ENCODE measurements at places on chromosomes 4 and X. TPM values are rescaled to one million over a fixed set of nuclear protein-coding genes. Genes with fewer than 3 reads are reported as not detected.

The CLDN34 gene
- not detected for polyA plus RNA-seq

GRCh38 chrX:107014936-107015335, 14.9 kb upstream of the MORC4 start:
- no peak overlapping the region for H3K4me3 ChIP-seq
- no peaks in the 10 kb centered on the region for H3K4me1 ChIP-seq
- DNase-seq: no peak
- no peaks in the 10 kb centered on the region for H3K36me3 ChIP-seq

DNA sequence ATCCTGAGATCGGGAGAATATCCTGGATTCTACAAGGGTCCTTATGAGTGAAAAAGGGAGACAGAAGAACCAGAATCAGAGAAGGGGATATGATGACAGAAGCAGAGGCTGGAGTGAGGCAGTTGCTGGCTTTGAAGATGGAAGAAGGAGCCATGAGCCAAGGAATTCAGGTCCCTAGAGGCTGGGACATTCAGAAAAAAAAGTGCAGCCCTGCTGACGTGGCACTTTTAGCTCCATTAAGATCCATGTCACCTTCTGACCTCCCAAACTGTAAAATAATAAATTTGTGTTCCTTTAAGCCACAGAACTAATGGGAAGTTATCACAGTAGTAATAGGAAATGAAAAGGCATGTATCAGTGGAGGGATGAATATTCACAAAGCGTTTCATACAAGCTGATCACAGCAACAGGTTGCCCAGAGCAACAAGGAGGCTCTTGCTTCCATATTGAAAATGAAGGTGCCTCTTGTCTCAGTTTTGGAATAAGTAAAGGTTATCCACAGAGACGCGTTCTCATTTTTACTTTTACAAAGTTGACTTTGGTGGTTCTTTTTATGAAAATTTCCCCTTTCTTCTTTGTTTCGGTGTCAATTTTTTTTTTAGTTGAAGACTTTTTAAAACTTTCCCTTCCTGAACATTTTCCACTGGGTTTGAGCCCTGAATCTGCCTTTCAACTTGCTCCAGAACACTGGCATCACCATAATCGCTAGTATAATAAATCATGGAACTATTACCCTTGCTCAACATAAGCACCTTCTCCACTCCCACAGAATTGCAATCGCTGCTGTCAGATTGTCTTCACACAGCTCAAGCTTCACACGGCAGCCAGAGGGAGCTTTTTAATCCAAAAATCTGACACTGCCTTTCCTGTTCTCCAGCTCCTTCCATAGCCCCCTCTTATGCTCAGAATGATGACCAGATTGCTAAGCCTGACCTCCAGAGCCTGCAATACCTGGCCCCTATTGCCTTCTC, 127.6 kb upstream of the RBPJ start:
- no peak overlapping the region for H3K4me3 ChIP-seq
- no peaks in the 10 kb centered on the region for H3K27me3 ChIP-seq
- H3K4me1 ChIP-seq: peaks cover 8% of the 10 kb centered on the region
- H3K36me3 ChIP-seq: no peaks in the 10 kb centered on the region
- no peak for DNase-seq
- H3K27ac ChIP-seq: no peak overlapping the region

The ERCC6L gene
- 1.5 TPM for polyA plus RNA-seq

GRCh38 chr4:73103799-73104503, 34.4 kb upstream of the COX18 start:
- H3K4me1 ChIP-seq: no peaks in the 10 kb centered on the region
- H3K27me3 ChIP-seq: no peaks in the 10 kb centered on the region
- DNase-seq: no peak
- no peak overlapping the region for H3K27ac ChIP-seq
- no peak overlapping the region for H3K4me3 ChIP-seq

The HSFX4 gene
- polyA plus RNA-seq: not detected

The TCEAL6 gene
- not detected for polyA plus RNA-seq

DNA sequence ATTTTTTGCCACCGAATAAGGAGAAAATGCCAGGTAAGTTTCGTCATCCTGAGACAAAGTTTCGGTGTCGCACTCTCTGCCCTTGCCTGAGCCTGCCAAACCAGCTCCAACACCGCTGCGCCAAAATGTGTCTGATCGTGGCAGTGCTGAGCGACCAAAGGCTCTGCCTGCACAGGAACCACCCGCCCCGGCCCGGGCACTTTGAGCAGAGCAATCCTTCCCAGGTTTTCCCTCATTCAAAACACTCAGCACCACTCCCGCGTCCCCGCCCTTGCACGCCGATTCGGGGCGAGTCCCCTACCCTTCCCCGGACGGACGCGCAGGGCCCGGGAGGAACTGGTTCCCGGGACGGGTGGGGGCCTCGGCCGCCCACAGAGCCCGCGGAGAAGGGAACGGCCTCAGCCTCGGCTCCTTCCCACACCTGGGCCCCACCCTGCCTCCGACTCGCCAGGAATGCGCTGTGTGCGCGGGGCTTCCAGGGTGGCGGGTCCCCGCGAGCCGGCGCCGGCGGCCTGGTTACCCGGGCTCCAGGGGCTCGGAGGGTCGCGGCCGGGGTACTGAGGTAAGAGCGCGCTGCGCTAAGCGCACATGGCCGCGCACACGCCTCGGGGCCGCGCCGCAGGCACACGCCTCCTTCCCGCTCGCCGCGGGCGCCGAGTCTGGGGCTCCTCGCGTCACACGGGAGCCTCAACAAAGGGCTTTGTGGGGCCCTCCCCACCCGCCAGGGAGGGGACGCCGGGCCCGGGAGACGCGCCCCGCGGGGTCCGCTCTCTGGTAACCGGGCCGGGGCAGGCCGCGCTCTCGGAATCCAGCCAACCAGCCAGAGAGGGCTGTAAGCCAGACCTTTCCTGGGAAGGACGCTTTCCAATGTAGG, at the start of gene C4orf36:
TSS of gene C4orf36 (minus strand) at position 661 of the 874 bp plus-strand sequence. CDS start 902 bp downstream, outside the sequence.
- H3K36me3 ChIP-seq: no peaks in the 10 kb centered on the region
- H3K4me1 ChIP-seq: peaks cover 8% of the 10 kb centered on the region
- H3K27me3 ChIP-seq: no peaks in the 10 kb centered on the region

- no peak overlapping the region for H3K4me3 ChIP-seq
- H3K27ac ChIP-seq: no peak overlapping the region
- DNase-seq: no peak
Observed at GRCh38 chr4:89298788-89299152, 8.8 kb downstream of the GPRIN3 start.

The NDNF gene
- polyA plus RNA-seq: not detected

The SORCS2 gene
- polyA plus RNA-seq: 1.6 TPM

DNA sequence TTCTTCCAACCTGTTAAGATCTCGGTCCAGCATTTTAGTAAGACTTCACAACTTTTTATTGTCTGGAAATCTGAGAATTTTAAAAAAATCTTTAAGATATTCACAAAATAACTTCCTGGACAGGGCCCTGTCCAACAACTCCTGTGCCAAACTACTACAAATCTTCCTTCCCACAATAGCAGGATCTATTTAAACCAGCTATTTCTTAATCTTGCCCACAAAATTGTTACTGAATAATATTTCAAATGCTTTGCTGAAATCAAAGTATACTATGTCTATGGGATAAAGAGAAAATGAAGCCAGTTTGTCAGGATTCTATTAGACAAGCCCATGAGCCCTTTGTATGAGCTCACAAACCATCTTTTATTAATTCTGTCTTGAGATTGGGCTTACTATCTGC, 104.1 kb upstream of the DDIT4L start:
- no peak for DNase-seq
- no peaks in the 10 kb centered on the region for H3K36me3 ChIP-seq
- no peak overlapping the region for H3K27ac ChIP-seq
- peaks cover 3% of the 10 kb centered on the region for H3K4me1 ChIP-seq

GRCh38 chr4:8316251-8316771, 46.8 kb downstream of the HTRA3 start:
- no peaks in the 10 kb centered on the region for H3K27me3 ChIP-seq
- no peaks in the 10 kb centered on the region for H3K36me3 ChIP-seq
- no peak for DNase-seq
- no peak overlapping the region for H3K4me3 ChIP-seq
- H3K4me1 ChIP-seq: peaks cover 6% of the 10 kb centered on the region

DNA sequence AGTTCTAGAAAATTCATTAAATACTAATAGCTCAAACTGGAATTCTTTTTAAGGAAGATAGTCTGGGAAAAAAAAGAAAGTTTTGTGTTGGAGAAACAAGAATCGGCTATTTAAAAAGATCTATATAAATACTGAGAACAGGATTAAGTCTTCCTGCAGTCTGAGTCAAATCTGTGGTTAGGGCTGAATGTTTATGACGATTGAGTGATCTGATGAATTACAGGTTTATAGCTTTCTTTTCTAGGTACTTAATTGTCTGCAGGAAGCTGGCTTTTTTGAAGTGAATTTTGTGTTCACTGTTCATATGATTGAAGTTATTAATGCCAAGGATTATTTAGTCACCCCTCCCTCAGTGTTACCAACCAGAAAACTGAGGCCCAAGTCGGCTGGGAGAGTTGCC, 42.2 kb downstream of the TLL1 start:
- no peaks in the 10 kb centered on the region for H3K4me1 ChIP-seq
- no peak for DNase-seq
- H3K27ac ChIP-seq: no peak overlapping the region
- no peak overlapping the region for H3K4me3 ChIP-seq
- no peaks in the 10 kb centered on the region for H3K36me3 ChIP-seq

All from SK-N-SH (cell line).